ENCODE measurements at places on chromosomes 5 and 9. TPM values are rescaled to one million over a fixed set of nuclear protein-coding genes. Genes with fewer than 3 reads are reported as not detected.

TSSK1B gene
- total RNA-seq = 0.33 TPM

NOXA1 gene
- 0.51 TPM for total RNA-seq

PCDHB11 gene
- 0.69 TPM for total RNA-seq

MCC gene
- 10.3 TPM for total RNA-seq

SHOC1 gene
- total RNA-seq = not detected

INSL4 gene
- total RNA-seq = not detected
